IMR-90 (cell line): ENCODE measurements at places on chromosomes 5 and 9. TPM values are rescaled to one million over a fixed set of nuclear protein-coding genes. Genes with fewer than 3 reads are reported as not detected.

DNA sequence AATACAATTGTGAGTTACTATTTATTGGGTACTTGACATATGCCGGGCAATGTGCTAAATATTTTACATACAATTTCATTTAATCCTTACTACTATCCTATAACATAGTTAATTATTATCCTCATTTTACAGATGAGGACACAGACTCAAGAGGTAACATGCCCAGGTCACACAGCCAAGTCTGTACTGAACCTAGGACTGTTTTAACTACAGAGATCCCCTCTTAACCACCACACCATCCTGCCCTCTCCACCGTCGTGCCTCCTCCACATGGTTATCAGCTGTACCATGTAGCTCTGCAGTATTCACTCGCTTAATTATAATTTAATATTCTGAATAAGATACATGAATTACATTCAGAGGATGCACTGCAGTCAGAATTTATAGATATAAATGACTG is 5.3 kb downstream of the RAB14 start:
- DNase-seq: no peak

DNA sequence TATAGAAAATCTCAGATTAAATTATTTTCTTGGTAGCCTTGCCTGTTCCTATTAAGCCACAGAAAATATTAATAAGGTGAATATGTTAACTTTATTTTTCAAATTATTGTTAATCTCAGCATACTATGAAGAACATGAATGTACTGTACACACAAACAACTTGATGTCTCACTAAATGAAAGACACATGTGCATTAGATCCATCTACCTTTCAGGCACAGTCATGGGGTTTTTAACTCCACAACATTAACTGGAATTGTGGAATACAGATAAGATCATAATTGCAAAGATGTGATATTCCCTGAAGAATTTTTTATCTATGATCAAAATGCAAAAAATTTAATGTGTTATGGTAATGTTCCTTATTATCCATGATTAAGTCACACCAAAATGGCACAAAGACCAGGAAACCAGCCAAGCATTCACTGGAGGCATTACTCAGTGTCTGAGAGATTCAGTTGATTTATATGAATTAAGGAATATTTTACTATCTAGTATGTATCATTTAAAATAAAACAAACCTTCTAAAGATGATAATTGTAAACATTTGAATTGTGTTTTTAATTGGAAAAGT is 150.0 kb upstream of the VCAN start:
- DNase-seq: no peak

GRCh38 chr5:140672455-140673186 is 755 bp downstream of the DND1 start:
- DNase-seq: no peak

DNA sequence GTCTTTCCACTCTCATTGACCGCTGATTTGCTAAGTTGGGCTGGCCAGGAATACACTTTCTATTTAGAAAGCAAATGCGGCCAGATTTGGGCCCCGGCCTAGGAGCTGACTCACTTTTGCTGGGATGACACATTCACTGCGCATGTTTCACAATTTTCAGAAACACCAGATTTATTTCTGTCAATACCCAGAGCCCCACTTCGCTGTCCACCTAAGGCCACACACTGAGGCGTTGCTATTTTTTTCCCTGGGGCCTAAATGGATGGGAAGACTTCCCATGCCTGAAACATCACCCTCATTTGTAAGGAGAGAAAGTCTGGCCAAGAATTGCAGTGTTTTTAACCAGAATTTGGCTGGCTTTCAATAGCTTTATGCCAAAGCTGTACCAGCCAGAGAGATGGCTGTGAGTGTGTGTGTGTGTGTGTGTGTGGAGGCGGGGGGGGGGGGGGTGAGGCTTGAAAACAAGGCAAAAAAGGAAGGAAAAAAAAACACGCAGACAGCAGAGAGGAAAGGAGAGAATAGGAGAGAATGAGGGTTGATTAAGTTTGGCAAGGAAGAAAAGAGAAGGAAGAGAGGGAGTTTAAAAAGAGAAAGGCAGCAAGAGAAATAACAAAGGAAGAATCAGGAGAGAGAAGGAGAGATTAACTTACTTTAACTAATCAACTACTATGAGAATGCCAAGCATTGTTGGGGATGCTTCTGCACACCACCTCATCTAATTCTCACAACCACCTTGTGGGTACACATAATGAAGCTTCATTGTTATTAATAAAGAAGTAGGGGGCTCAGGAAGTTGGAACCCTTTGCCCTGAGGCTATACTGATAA is 261.4 kb upstream of the KLF4 start:
- peak; percentile 99 for DNase-seq

- DNase-seq: no peak
Measured at GRCh38 chr5:157214861-157215513, 34.3 kb downstream of the ITK start.

GRCh38 chr9:87226896-87227295 is 270.8 kb upstream of the DAPK1 start:
- DNase-seq: no peak

DNA sequence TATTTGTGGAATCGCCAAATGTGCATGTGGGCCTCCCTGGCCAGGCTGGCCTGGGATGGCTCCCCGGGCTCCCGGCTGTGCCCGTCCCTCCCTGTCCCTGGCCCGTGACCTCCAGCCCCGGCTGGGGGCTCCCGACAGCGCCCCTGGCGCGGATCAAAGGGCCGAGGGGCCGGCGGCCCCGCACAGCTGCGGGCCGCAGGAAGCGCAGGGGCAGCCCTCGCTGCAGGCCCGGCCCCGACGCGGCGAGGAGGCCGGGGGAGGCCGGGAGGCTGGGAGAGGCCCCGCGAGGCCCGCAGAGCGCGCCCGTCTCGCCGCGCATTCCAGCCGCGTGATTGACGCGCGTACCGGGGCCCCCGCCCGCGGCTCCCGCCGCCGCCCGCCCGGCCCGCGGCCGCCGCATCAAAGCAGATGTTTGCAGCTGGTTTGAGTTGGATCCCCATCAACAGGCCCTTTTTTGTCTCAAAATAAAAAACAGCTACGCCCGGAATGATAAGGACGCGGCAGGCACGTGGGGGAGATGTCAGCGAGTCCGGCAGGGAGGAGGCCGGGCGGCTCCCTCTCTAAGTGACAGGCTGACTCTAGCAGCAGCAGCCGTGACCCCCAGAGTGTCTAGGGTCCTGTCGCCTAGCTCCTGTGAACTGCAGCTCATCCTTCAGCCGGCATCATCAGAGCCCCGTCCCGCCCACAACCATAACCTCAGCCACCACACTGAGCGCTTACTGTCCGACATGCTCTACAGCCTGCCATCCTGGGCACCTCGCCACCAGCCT is 69.4 kb downstream of the LMX1B start:
- no peak for DNase-seq

DNA sequence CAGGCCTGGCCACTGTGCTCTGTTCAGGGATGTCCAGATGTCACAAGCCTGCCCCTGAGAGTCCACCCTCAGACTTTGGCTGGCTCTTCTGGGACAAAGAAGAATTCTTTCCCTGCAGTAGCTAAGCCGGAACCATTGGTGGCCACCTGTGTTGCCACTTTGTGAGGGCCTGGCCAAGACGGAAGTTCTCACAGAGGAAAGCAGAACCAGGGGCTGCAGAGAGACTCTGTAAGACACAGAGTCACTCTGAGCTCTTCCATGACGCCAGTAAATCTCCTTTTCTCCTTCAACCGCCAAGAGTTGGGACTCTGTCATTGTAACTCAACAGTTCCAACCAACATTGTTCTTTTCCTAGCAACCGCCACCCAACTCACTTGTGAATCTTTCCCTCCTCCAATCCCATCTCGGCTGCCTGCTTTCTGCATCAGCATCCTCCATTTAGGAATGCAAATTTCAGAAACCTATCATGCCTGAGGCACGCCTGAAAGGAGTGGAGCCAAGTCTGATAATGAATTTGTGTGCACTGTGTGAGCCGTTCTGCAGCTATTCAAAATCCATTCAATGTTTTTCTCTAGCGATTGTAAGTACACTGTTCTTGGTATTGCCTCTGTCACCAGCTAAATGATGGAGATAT is 37.8 kb upstream of the ATP6V1G1 start:
- DNase-seq: peak; percentile 6

DNA sequence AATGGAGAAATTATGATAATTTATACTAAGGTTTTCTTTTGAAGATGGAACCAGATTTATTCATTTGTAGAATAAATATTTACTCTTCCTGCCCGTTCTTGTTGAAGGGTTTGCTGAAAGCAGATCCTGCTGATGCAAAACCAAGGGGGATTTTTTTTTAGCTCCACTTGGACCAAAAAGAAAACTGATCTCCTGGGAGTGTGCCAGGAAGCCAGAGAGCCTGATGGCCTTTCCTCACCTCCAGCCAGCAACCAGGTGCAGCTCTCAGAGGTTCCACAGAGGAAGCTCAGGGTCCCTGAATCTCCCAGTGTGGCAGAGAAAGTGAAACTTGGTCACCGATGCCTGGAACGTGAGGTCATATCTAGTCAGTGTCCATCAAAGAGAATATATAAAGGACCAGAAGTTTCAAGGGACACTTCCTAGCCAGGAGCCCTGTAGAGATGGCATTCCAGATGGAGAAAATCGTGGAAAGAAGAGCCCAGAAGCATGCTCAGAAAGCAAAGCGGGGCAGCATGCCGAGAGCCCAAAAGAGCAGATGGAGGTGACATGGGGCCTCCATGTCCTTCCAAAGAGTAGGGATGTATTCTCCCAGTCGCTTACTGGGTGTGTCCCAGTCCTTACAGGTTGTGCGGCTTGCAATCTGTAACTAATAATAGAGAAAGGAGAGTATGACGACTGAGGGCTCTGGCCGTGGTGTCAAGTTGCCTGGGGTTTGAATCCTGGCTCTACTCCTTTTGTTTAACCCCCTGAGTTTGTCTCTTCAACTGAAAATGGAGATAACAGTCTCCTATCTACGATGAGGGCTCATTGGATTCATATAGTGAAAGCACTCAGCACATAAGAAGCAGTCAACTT is 12.2 kb downstream of the AFAP1L1 start:
- no peak for DNase-seq

DNA sequence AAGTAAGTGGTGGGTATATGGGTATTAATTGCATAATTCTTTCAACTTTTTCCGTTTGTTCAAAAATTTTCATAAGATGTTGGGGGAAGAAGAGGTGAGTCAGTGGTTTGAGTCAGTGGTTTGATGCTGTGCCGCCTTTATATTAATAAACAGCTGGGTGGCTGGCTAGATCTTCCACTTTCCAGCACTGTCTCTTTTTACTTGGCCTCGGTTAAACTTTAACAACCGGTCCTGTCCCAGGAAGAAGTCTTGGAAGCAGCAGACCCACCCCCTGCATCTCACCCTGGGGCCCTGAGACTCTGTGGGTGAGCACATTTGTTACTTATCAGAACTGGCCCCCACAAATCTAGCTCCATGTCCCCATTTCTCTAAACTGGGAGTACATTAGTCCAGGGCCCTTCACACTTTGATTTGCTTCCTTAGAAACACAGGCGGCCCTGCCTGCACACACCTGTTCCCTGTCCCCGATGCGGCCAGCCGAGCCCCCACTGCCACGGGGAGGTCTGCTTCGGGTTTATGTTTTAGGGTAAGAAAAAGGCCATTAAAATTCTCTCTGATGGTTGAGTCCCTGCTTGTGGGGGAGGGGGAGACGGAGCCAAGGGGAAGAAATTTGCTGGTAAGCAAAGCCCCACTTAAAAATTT is 90.7 kb downstream of the PTCH1 start:
- peak; percentile 74 for DNase-seq

DNA sequence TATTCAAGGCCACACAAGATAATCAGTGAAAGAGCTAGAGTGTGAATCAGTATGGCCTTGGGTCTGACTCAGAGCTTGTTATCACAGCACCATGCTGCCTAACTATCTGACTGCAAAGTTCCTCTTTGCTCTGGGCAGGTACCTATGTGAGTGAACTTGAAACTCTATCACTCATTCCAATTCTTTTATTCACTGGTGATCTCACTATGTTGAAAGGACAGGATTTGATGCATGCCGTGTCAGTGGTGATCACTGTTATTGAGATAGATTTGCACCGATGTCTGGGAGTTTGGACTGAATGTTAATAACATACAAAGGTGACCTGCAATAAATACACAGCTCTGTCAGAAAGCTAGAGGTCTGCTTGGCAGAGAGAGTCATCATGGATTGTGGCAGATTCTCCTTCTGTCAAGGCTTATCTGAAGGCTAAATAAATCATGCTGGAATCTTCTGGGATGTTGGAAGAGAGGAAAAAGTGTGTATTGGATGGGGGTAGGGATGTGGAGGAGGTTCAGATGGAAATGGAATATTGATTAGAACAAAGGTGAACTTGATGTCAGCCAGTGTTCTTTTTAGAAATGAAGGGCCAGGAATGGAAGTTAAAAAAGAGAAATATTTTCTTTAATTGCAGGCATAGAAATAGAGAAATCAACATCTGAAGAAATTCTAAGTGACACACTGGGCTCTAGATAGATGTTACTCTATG is 91.8 kb upstream of the TNC start:
- peak; percentile 60 for DNase-seq

GRCh38 chr9:127628758-127629467 is 16.8 kb downstream of the STXBP1 start:
- no peak for DNase-seq

DNA sequence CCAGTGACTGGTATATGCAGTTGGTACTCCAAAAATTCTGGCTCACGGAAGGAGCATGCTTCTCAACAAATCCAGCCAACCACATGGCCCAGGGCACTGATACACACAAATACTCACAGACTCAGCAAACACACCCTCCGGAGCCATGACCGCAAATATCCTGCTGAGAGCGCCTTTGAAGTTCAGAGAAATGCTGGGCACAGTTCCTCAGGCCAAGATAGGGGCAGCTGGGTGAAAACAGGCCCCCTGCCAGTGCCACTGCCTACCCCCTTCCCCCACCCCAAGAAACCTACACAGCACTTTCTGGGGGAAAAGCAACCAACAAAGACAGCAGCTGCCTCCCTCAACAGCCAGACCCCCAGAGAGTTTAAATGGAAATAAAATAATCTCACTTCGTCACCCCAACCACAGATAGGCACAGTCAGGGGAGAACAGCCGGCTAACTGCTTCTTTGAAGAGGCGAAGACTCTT is 120.0 kb downstream of the C5orf15 start:
- DNase-seq: no peak

- DNase-seq: no peak
Measured at GRCh38 chr5:113463032-113463431, 25.2 kb downstream of the MCC start.

GRCh38 chr5:142290577-142291299 is 34.1 kb downstream of the SPRY4 start:
- peak; percentile 20 for DNase-seq

GRCh38 chr9:10806868-10807267 is 194.1 kb upstream of the PTPRD start:
- no peak for DNase-seq

Gene PCDHGB7
- 7.4 and 8.1 TPM in 2 replicates for polyA plus RNA-seq

Gene ADRB2
- polyA plus RNA-seq: 1.6 and 2.7 TPM in 2 replicates

Gene PLK2
- polyA plus RNA-seq: 129 and 145 TPM in 2 replicates

Gene NEURL1B
- polyA plus RNA-seq: 2.6 and 2.8 TPM in 2 replicates

Gene SLC6A3
- polyA plus RNA-seq: not detected in 2 replicates

Gene HTR1A
- not detected in 2 replicates for polyA plus RNA-seq

Gene PKD2L2
- not detected in 2 replicates for polyA plus RNA-seq
